ENCODE measurements at places on chromosomes 4 and X.

GRCh38 chrX:128891554-128891953 lies 631.7 kb downstream of the SMARCA1 start:
- H3K4me1 ChIP-seq, result no peaks in the 10 kb centered on the region
- no peaks in the 10 kb centered on the region for H3K36me3 ChIP-seq
- H3K27ac ChIP-seq, result no peak overlapping the region

DNA sequence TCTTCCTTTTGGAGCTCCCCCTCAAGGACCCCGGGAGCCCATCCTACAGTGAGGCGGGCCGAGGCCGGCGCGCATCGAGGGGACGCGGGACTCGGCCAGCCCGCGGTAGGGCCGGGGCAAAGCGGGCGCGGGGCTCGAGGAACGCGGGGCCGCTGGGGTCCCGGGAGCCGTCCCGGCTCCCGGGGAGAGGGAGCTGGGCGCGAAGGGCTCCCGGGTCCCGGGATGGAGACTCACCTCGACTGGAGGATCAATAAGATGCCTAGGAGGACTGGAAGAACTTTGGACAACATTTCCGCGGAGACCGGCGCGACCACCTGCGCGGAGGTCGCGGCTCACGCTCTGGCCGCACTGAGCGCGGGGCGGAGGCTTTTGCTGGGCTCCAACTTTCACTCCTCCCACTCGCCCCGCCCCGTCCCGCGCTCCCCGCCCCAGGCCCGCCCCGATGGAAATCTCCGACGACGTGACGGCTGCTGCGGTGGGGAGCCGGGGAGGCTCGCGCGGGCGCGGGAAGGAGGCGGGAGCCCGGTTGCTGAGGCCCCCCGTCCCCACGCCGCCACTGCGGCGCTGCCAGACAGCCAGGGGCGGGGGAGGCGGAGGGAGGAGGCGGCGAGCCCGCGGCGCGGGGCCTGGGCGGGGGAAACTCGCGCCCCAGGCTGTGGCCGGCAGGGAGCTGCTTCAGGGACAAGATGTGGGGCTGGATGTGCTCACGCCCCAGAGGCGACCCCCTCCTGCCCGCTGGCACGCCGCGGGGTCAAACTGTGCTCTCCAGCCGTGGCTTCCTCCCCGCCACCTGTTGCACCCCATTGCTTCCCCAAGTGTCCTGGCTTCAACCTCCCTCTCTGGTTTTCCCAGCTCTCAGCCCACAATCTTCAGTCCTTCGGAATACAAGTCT lies at the start of gene GABRE:
GABRE (minus strand) TSS at position 341 of the 892 bp plus-strand sequence; CDS start at position 290, 51 bp downstream.
- H3K27me3 ChIP-seq, result peaks cover 15% of the 10 kb centered on the region
- no peaks in the 10 kb centered on the region for H3K36me3 ChIP-seq
- H3K4me3 ChIP-seq, result peak within 1 kb of the TSS; percentile 34
- H3K4me1 ChIP-seq, result peaks cover 13% of the 10 kb centered on the region

DNA sequence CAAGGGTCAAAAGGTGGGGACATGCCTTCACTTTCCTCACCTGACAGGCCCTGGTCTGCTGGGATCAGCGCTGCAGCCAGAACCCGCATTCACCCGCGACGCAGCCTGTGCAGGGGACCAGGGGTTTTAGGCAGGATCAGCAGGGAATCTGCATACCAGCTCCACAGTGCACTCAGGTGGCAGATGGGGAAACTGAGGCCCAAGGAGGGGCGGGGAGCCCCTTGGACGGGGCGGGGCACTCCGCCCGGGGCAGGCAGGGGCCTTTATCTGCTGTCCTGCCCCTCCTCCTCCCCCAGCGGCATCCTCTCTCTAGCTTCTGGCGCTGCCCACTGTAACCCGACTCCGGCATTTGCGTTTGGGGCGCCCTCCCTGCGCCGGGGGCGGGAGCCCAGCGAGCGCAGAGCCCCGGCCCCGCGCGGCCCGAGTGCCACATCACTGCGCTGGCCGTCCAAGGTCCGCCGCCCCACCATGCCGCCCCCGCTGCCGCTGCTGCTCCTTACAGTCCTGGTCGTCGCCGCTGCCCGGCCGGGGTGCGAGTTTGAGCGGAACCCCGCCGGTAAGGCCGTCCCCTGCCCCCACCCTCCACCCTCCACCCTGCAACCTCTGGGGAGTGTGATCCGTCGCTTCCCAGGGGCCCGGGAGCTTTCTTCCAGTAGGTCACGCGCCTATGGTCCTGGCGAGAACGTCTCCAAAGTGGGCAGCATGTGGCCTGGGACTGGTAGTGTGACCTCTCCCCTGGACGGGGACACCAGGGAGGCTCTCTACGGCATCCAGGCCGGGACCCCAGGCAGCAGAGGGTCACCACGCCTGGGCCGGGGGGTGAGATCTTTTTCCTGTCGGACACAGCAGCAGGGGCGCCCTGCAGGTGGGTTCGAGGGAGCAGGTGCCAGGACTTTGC lies at the start of gene CPZ:
CPZ (plus strand) TSS at position 400 of the 898 bp plus-strand sequence; CDS start at position 469, 69 bp downstream.
- DNase-seq, result no peak
- no peaks in the 10 kb centered on the region for H3K36me3 ChIP-seq
- peaks cover 39% of the 10 kb centered on the region for H3K27me3 ChIP-seq
- H3K4me1 ChIP-seq, result peaks cover 34% of the 10 kb centered on the region
- peak within 1 kb of the TSS; percentile 38 for H3K4me3 ChIP-seq

DNA sequence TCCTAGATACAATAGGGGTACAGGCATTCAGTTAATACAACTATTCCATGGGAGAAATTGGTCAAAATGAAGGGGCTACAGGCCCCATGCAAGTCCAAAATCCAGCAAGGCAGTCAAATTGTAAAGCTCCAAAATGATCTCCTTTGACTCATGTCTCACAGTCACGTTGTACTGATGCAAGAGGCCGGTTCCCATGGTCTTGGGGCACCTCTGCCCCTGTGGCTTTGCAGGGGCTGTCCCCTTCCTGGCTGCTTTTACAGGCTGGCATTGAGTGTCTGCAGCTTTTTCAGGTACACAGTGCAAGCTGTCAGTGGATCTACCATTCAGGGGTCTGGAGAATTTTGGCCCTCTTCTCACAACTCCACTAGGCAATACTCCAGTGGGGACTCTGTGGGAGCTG lies 12.5 kb upstream of the ASIC5 start:
- no peak overlapping the region for H3K27ac ChIP-seq
- H3K27me3 ChIP-seq, result no peaks in the 10 kb centered on the region
- DNase-seq, result no peak
- H3K36me3 ChIP-seq, result no peaks in the 10 kb centered on the region
- no peaks in the 10 kb centered on the region for H3K4me1 ChIP-seq

GRCh38 chr4:4637710-4638109 lies 95.9 kb upstream of the STX18 start:
- no peaks in the 10 kb centered on the region for H3K27me3 ChIP-seq
- DNase-seq, result no peak
- no peak overlapping the region for H3K4me3 ChIP-seq

- H3K4me1 ChIP-seq, result no peaks in the 10 kb centered on the region
- H3K27me3 ChIP-seq, result no peaks in the 10 kb centered on the region
- no peak overlapping the region for H3K4me3 ChIP-seq
- H3K36me3 ChIP-seq, result no peaks in the 10 kb centered on the region
- H3K27ac ChIP-seq, result no peak overlapping the region
These were observed 49.3 kb downstream of the MRPL1 start for GRCh38 chr4:77911842-77912450.
